HS-5 (cell line): ENCODE measurements at places on chromosomes 2 and 18.

DNA sequence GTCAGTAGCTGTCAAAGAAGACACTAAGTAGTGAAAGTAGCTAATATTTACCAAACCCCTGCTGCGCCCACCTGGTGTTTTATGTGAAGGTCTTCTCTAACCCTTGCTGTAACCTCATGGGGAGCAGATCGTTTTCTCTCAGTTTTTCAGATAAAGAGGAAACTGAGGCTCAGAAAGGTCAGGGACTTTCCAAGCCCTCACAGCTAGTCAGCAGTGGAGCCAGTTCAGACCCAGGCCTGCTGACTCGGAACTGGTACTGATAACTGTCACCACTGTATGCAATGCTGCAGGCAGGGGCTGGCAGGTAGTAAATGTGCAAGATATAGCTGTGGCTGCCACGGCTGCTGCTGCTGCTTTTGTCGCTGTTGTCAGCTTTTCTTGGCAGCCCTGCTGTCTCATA lies 69.1 kb downstream of the LRRFIP1 start:
- DNase-seq, result no peak

GRCh38 chr2:86249579-86250391 lies 50.5 kb downstream of the MRPL35 start:
- DNase-seq, result peak; percentile 60

GRCh38 chr2:12587729-12588522 lies 128.8 kb upstream of the TRIB2 start:
- DNase-seq, result peak; percentile 64

DNA sequence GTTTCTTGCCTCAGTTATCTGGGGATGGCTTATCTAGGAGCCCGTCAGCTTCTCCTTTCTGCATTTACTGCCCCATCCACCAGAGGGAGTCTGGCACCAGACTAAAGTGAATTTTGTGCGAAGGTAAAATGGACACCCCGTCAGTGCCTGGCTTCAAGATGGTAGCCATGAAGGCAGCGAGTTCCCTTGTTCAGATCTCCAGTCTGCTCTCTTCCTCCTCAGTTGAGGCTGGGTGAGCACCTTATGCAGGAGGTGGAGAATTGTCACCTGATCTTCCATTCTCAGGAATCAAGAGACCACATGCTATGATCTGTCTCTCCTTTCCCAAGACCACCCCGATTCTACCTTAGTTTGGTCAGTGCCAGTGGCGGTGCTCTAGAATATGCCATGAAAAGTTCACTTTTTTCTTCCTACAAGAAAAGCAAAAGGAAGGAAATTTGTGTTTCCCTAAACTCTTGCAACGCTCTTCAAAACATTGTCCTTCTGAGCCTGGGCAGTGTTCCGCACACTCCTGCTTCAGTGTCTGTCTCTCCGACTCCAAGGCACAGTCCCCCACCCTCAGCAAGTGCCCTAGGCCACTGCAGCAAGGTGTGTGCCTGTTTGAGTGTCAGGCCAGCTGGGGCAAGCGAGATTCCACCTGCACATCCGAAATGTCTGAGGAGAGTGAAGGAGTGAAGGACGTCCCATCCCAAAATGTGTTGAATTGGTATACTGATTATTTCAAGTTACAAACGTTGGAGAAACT lies 168.6 kb downstream of the SS18 start:
- DNase-seq, result peak; percentile 3

DNA sequence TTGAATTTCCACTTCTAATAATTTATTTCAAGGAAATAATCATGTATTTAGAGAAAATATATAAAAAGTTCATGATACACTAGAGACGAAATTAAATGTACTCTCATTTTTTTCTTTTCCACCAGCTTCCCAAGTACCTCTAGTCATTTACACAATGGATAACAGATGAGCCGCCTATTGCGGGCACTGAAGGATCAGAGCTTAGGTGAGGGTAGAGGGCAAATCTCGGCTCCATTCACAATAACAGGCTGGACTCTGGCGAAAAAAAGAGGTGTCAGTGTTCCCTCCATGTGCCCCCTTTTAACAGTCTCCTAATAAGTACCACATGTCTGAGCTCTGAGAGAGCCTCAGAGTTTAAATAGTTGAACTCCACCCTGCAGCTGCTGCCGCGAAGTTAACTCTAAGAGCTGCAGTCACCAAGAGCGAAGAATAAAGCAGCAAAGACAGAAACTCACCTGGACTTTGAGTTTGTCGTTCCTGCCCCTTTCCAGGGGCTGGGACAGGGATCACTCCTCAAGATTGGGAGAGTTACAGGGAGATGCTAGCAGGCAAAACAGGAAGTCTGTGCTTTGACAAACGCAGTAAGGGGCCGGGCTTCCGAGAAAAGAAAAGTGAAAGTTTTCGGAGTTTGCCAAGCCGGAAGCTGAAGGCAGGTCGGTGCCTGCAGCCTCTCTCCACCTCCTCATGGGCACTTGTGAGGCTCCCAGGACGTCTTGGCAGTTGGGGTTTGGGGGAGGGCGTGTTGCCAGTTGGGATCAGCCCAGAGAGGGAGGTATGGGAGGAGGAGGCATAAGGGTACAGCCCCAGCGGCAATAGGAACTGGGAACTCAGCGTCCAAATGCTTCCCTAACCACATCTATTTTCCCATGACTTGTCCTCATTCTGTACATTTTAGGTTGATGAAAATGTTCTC lies at the start of gene SP110:
Gene SP110, minus strand, starts transcription at position 566 of the 913 bp plus-strand sequence. CDS start 3,057 bp downstream, outside the sequence.
- peak; percentile 81 for DNase-seq

- DNase-seq, result no peak
Observed at GRCh38 chr18:2985628-2986027, 27.3 kb downstream of the LPIN2 start.

DNA sequence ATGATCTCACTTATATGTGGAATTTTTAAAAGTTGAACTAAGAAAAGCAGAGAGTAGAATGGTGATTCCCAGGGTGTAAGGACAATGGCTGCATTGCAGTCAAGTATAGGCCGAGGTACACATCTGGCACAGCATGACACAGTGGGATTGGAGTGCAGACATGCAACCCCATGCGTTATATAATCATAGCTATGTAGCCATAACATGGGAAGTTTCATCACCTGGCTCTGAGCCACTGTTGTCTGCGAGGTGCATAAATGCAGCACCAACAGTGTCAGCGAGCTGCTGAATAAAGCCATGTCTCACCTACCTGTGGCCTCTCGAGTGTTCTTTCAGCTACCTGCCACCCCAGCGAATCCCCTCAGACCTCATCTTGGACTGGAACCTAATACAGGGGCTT lies 61.7 kb downstream of the CDC42EP3 start:
- no peak for DNase-seq

DNA sequence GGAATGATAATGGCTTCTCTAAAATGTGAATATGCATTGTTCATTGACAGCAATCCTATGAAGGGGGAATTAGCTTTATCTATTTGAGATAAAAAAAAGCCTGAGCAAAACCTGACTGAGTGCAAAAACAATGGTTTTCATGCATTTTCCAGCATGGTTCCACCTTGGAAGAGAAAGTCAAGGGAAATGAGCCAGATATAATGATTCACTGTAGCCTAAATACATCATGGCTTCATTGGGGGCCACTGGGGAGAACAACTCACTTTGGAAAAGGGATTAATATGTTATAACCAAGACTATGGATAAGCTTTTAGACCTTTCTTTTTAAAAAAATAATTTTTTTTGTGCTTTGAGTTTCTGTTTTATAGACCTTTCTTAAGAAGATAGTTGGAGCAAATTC lies 679.7 kb downstream of the NYAP2 start:
- DNase-seq, result no peak

GRCh38 chr2:207286106-207286505 lies 120.4 kb upstream of the KLF7 start:
- DNase-seq, result no peak

- no peak for DNase-seq
Observed at GRCh38 chr18:69737851-69738250, 209.8 kb downstream of the CD226 start.

DNA sequence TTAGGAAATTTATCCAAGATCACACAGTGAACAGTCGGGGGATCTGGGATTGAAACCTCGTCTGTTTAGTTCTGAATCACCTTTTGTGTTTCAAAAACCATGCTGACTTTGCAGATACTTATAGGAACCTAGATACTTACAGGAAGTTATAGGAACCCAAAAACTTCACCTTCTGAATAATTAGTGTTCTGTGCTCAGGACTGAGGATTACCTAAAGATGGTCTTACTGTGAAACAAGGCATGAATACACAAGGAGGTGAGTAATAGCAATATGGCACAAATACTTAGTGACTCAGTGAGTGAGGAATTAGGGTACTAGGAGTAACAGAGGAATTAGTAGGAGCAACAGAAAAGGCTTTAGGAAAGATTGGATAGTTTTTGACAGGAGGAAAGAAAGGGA lies 145.5 kb downstream of the LRATD1 start:
- peak; percentile 57 for DNase-seq

GRCh38 chr2:150424406-150424805 lies 63.1 kb downstream of the RND3 start:
- no peak for DNase-seq

DNA sequence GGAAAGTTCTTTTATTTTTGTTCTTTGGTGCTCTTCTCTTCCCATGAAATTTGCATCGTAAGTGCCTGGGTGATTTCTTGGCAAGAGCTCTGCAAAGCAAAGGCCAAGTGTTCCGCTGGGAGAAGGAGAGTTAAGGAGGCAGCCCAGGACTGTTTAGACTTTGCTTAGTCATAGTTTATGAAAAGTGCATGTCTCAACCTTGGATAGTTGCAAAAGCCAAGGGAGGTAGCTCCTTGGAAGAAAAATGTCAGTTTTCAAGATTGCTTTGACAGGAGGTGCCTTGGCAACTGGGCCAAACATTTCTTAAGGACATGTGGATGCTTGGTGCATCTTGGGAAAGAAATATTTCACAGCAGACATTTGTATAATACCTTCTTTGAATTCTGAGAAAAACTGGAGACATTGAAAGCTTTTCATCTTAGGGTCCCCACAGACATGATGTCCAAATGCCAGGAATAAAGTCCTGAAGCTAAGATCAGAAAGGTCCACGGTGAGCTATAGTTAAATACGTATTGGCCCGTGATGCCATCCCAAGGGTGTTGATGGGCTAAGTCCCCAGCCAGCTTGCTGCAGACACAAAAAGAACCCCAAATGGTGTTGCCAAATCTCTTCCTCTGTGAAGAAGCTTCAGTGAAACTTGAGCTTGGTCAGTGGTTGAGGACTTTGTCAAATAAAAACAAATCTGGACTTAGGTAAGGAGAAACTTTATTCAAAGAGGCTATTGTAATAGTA lies 96.3 kb upstream of the THUMPD2 start:
- peak; percentile 15 for DNase-seq

DNA sequence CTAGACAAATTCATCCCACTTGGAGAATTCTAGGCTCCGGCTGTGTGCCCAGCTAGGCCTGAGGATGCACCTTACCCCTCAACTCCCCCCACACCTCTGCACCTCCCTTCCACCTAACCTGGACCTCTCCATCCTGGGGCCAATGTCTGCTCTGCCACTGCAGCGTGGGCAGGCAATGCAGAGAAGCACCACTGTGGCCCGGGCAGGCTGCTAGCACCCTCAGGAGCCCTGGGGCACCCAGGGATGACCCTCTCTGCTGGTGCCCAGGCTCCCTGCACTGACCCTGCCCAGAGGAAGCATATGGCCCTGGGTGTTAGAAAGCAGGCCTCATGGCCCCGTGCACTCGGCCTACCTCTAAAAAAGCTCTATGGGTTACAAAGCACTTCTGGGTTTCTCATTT lies 49.6 kb downstream of the ADCY3 start:
- no peak for DNase-seq
